SK-MEL-5 (cell line): ENCODE measurements at places on chromosomes 1 and 21. TPM values are rescaled to one million over a fixed set of nuclear protein-coding genes. Genes with fewer than 3 reads are reported as not detected.

DNA sequence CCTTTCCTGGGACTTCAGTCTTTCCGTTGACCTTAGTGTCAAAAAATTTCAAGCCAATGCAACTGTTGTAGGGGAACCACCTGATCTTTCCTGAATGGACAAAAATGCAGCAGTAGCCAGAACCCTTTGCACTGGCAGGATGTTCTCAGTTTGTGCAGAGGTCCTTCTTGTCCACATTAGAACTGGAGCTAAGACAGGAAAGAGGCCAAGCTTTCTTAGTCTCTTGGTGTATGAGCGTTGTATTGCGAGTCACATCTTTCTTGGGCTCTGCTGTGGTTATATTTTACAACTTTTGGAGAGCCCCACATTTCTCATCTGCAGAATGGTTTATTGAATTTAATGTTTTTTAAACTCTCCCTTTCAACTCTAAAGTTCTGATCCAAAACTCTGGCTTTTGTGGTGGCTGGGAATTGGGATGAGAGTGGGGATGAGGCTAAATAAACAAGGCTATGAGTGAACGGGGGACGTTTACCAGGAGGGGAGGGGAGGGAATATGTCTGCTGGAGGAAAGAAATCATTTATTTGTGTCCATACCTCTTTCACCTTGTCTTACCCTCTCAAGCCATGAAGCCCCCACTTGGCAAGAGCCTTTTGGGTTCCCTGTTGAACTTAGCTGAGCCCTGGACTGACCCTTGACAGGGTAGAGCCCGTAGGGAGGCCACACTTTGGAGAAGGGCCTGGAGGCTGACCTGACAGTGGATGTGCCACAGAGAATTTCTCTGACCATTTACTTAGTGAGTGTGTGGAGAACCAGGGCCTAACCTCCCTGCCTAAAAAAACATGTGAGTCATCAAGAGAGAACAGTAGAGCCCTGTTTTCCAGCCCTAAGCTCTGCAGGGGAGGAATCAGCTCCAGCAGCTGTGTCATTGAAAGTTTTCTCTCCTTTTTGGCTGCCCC, 586 bp downstream of the CHI3L2 start:
- peak; percentile 83 for DNase-seq

GRCh38 chr1:51313961-51314777, 16.2 kb downstream of the TTC39A start:
- no peak for DNase-seq

DNA sequence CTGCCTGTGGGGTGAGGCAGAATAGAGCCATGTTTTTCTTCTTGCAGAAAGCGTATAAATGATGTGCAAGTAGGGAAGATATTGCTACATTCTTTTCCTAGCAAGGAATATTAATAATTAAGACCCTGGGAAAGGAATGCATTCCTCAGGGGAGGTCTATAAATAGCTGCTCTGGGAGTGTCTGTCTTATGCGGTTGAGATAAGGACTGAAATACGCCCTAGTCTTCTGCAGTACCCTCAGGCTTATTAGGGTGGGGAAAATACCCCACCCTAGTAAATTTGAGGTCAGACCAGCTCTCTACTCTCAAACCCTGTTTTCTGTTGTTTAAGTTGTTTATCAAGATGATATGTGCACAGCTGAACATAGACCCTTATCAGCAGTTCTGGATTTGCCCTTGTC, 155.9 kb upstream of the HMCN1 start:
- no peak for DNase-seq

DNA sequence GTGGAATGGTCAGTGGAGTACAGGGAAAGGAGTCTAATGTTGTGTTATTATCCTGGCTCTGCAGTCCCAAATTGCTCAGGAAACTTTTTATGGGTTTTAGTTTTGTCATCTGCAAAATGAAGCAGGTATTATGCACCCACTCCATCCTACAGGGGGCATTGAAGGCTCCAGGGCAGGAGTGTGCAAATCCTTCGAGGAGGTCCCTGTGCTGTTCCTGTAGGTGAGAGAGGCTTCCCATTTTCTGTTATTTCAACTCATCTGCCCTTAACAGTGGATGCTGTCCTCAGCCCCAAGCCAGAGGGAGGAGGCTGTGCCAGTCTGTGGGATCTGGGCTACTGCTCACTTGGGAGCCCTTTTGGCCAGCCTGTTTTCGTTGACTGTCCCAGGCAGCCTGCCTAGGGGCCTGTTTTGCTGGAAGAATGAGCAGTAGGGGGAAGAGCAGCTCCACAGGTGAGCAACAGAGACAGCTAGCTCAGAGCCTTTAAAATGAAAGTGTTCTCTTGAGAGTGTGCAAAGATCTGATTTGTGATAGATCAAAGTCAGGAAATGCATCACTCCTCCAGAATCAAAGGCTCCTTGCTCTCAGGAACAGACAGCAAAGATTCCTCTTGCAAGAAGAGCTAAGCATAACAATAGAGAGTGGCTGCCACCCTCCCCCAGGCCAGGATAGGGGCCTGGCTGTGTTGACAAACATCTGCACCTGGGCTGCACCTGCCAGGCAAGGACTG, 317.6 kb upstream of the PROX1 start:
- DNase-seq, result no peak

FCRL4 gene
- not detected in 2 replicates for total RNA-seq

USP48 gene
- 57.3 and 58.3 TPM in 2 replicates for total RNA-seq
